ENCODE measurements at places on chromosomes 6 and 20.

DNA sequence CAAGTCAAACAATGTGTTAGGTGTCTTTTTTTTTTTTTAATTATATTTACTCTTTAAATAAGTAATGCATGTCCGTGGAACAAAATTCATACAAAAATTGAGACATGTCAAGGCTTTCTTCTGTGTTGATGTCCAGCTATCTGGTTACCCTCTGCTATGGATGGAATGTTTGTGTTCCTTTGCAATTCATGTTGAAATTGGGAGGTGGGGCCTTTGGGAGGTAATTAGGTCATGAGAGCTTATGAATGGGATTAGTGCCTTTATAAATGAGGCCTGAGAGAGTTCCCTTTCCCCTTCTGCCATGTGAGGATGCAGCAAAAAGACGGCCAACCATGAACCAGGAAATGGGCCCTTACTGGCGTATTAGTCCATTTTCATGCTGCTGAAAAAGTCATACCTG is 83.1 kb upstream of the KCNG1 start:
- DNase-seq = no peak

DNA sequence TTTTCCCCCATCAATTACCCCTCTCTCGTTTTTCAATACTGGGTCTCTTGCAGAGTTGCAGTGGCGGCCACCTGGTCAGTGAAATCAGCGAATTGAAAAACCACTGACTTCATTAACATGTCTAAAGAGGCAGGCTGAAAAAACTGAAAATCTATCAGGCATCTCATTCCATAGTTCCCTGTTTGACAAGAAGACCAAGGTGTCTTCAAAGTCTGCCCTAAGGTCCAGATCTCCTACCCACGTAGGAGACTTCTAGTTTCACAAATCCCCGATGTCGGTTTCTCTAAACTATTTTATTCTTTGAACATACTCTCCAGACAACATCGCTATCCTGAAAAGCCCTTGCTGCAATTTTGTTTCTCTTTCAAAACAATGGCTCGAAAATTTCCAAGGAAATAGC is 796 bp upstream of the TUBB start:
- no peak for DNase-seq

DNA sequence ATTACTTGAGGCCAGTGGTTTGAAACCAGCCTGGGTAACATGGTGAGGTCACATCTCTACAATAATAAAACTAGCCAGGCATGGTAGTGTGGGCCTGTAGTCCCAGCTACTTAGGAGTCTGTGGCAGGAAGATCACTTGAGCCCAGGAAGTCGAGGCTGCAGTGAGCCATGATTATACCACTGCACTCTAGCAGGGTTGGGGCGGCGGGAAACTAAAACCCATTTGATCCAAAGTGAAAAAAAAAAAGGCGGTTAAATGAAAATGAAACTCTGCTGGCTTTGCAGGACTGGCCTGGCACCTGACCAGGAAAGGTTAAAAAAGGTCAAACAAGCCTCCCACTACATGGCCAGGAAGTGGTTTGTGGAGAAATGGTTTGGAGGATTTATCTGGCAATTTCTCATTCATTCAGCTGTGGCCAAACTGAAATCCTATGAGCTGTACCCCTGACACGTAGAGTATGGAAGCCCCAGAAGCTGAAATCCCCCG is 36.6 kb downstream of the MTRES1 start:
- peak; percentile 32 for DNase-seq

DNA sequence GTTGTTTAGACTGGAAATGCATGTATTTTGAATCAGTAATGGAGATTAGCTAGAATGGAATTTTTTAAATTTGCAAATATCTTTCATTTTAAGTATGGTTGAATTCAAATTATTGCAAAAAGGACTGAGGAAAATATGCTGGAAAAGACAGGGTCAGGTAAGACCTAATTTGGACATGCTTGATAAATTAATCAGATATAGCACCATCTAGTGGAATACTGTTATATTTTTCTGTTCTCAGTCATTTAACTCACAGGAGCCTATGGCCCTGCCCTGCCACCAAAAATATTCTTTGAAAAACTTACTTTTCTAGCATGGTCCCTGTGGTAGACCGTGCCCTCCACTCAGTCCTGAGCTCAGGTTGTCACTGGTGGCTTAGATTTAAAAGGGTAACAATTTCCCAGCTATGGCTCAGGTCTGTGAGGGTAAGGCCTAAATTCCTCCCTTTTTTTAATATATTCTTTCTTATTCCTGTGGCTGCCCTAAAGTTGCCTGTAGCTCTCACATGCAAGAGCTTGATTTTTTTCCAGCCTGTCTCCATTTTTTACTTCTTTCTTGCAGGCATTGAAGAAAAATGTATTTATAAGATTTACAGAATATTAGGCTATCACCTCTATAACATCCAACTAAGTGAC is 25.3 kb upstream of the KIAA1586 start:
- peak; percentile 81 for DNase-seq

- DNase-seq = peak; percentile 40
Observed at GRCh38 chr20:50569864-50570836, 60.0 kb downstream of the PTPN1 start.

GRCh38 chr20:5160882-5161281 is 34.1 kb downstream of the CDS2 start:
- DNase-seq = peak; percentile 32

GRCh38 chr20:60310560-60311349 is 352.5 kb downstream of the CDH26 start:
- DNase-seq = no peak

- DNase-seq = no peak
Observed at GRCh38 chr20:51228763-51229162, 205.9 kb upstream of the KCNG1 start.

DNA sequence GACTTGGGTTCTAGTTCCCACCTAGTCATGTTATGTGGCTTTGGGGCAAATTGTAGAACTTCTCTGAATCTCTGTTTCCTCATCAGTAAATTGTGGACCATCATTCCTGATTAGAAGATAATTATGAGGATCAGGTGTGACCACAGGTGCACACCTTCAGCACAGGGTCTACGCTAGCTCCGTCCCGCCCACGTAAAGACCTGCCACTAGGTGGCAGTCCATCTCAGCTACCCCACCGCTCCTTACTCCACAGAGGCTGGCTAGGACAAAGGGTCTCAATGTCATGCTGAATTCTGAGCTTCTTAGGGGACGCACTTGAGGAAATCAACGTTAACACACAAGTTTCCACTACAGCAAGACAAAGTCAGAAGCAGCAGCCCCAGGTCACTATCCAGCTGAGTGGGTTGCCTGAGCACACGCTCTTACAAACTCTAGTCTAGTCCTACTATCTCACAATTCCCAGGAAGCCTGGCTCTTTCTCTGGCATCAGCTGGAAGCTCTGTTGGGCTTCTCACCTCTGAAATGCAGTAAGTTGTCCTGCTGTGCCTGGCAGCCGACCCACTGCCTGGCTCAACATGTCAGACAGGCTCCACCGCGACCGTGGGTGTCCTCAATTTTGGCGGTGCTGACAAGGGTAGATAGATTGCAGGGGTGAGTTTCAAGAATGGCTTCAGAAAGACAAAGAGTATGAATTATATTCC is 2.0 kb upstream of the PLCG1 start:
- peak; percentile 70 for DNase-seq

DNA sequence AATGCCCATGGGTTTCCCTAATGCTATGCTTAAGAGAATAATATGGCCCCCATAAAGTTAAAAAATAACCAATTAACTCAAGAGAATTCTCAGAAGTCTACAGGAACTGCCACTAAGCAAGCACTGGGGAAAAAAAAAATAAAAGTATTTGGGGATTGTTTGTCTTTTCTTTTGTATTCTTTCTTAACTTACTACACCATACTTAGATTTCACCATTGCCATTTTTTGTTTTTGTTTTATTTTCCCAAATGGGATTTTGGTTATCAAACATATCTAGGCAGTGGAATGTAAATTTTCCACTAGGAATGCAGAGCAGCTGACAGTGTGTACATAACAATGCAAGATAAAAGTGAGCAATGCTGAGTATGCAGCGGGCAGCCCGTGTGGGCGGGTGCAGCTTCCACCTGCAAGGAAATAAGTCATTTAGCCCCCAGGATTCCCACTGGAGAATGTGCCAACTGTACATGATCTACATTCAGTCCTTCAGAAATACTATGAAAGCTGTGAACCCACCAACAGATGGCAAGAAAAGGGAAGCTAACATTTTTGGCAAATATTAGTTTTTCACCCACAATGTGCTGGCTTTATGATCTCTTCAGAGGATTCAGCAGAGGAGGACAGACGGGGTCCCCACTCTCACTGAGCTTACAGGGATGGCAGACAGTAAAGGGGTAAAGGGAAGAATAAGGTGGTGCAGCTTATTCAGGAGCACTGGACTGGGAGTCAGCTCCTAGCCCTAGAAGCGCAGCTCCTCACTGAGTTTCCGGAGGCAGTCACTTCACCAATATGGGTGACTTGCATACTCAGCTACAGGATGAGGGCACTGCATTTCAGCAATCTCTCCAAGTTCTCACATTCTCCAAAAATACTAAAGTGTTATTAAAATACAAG is 44.4 kb downstream of the DCDC2 start:
- peak; percentile 89 for DNase-seq

- no peak for DNase-seq
Observed at GRCh38 chr20:46358346-46359058, 47.9 kb downstream of the ELMO2 start.

GRCh38 chr6:66897576-66897975 is 1190.5 kb upstream of the EYS start:
- DNase-seq = peak; percentile 13
